ENCODE measurements at places on chromosomes 6 and 20.

DNA sequence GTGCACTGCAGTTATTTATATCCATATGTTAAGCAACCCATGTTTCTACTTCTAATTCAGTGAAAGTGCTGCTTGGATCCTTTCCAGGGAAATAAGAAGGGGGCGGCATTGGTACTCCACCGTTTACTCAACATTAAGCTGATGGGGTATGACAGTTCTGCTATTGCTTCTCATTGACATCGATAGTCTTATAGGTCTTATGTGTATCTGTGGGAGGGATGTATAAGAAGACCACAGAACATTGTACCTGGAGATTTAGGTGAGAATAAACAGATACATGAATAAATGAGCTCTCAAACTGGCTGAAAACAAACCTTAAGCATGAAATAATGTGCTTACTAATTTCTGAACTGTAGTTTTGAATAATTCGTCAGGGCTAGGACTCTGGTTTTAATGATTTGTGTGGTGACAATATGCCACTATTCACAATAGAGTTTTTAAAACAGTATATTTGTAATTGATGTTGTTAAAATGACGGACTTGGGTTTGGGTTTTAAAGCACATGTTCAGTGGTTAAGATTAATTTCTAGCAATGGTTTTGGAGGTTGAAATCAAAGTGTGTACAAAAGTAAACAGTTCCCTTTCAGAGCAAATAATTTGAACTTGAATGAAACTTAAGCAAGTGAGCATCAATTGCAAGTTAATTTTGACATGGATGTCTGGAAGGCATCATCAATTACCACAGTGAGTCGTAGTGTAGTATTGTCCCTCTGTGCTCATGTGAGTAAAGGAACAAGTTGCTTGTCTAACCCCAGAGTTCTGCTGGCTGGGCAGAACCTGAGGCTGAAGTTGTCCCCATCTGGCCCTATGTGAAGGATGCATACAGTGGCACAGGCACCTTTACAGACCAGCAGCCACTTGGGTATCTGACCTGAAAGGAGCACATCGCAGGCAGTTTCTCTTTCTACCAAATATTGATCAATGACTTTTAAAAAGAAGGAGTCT, 84.7 kb upstream of the SUPT3H start:
- no peak for DNase-seq

DNA sequence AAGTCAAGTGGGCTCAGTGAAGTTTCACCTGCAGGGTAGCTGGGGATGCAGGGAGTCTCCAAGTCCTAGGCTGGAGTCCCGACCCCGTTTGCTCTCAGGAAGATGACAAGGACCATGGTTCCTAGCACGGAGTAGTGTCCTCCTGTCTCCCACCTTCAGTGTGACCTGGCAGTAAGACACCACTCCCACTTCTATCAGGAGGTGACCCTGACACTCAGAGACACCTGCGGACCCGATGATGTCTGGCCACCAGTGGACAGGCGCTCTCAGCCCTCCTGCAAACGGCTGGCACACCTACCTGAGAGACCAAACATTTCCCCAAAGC, 1.1 kb downstream of the SOD2 start:
- DNase-seq, result no peak

- no peak for DNase-seq
Observed at GRCh38 chr6:130069485-130069884, 51.1 kb downstream of the L3MBTL3 start.

DNA sequence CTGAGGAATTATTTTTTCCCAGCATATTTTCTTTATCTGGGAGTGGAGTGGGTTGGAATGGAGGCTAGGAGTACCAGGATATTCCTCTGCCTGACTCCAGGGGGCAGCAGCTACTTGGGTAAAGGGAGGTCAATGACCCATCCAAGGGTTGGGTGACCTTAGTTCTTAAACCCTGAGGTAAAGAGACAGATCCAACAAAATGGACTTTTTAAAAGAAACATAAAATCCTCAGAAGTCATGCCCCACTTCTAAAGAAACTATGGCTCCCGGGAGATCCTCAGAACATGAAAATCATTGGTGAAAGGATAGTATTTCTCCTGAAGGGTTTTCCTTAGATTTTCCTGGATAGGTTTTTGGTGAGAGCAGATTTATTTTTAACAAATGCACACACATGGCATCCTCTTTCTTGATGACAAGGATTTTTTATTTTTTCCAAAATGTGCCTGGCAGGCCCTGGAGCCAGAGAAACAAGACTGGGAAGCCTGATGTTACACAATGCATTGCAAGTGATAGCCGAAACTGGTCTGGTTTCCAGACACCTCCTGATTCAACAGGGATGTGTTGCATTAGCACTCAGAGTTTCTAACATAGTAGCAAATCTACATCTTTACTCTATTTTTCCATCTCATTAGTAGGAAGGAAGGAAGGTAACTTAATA, 240.9 kb upstream of the BTBD3 start:
- no peak for DNase-seq

- no peak for DNase-seq
Observed at GRCh38 chr6:21915707-21916260, 322.2 kb downstream of the SOX4 start.

- DNase-seq, result no peak
Observed at GRCh38 chr20:19603376-19603750, 154.7 kb upstream of the RIN2 start.

- no peak for DNase-seq
Observed at GRCh38 chr6:159184559-159184958, 15.4 kb downstream of the FNDC1 start.

DNA sequence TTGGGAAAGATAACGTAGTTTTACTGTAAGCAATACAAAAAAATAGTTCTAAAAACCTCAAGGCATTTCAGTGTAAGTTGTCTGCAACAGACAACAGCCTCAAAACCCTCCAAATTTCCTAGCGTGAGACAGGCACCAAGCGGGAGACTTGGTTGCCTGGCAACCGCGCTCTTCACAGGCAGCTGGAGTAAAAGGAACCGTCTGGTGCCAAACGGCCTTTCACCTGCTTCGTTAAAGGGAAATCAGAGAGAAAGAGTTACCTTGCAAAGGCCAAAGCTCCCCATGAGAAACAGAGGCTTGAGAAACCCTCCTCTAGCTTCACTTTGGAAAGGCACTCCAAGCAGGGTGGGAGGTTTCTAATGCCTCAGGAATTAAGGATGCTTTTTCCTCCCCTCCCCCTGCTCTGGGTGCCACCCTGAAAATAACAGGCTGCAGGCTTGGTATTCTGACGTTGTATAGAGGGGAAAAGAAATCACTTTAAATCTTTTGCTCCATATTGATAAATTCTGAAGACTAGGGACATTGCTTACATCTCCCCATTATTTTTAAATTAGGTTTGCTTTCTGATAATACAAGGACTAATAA, 129.7 kb upstream of the UFL1 start:
- no peak for DNase-seq

- no peak for DNase-seq
Observed at GRCh38 chr6:3814539-3814938, 34.6 kb upstream of the FAM50B start.

DNA sequence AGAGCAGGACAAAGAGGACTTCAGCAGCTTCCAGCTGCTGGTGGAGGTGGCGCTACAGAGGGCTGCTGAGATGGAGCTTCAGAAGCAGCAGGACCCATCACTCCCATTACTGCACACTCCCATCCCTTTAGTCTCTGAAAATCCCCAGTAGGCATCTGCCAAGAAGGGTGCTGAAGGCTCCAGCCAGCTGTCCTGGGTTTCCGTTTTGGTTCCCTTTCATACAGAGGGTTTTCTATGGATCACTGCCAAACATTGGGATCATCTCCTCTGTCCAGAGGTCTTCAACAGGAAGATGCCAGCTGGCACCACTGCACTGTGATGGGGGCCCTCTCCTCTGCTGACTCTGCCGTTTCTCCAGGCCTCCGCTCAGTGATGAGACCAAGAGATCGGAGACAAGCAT, 14.3 kb upstream of the RAB5IF start:
- DNase-seq, result no peak

DNA sequence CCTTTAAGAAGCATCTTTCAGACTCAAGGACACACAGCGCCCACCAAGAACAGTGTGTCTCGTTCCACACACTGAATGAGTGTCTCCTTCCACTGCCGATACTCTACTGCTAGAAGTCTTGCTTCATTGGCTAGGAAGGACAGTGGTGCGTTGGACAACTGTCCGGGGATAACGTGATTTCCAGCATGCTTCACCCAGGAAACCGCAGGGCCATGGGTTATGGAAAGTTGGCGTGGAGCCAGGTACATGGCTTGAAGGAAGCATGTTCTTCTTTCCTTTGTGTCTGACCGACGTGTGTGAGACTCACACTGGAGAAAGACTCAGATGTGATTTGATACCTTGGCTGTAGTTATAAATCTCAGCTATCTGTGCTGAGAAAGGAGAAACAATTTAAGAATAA, 73.2 kb downstream of the SMOC2 start:
- no peak for DNase-seq

DNA sequence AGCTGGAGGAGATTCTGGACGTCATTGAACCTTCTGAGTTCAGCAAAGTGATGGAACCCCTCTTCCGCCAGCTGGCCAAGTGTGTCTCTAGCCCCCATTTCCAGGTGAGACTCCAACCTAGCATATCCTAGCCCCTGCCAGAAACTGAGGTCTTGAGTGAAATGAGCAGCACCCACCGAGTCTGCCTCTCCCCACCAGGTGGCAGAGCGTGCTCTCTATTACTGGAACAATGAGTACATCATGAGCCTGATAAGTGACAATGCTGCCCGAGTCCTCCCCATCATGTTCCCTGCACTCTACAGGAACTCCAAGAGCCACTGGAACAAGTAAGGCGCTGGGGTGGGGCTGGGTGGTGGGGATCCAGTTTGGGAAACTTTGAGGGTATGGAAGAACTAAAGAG, 4.6 kb downstream of the MEA1 start:
- no peak for DNase-seq
